ENCODE measurements at places on chromosomes 4 and X. TPM values are rescaled to one million over a fixed set of nuclear protein-coding genes. Genes with fewer than 3 reads are reported as not detected.

The MAB21L2 gene
- not detected for total RNA-seq

The TECRL gene
- total RNA-seq, result not detected

The CXCL11 gene
- not detected for total RNA-seq

The MID1 gene
- 21.5 TPM for total RNA-seq

The NALF2 gene
- not detected for total RNA-seq

All from cardiac ventricle fibroblast (primary cell).